ENCODE measurements at places on chromosomes 6 and 20. TPM values are rescaled to one million over a fixed set of nuclear protein-coding genes. Genes with fewer than 3 reads are reported as not detected.

DNA sequence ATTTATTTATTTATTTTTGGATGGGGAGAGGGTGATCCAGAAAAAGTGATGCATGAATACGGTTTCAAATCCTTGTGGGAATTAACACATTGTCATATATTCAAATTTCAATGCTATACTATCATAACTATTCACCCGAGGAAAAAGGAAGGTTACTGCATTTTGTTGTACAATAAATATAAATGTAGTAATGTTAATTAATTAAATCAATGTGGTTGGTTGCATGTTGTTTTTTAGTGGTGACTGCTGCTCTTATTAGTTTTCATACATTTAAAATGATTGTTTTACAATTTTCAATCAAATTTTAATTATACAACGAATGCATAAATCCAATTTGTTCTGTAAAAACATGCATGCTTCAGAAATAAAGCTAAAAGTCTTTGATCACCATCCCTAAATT lies 180.5 kb downstream of the ZFP64 start:
- no peak for DNase-seq

GRCh38 chr20:57619051-57619831 lies 985 bp downstream of the ZBP1 start:
- DNase-seq, result no peak

GRCh38 chr6:43779852-43780236 lies 9.8 kb downstream of the VEGFA start:
- DNase-seq, result no peak

- DNase-seq, result no peak
Measured at GRCh38 chr20:23315099-23315498, 35.5 kb upstream of the NXT1 start.

Gene SLC35D3
- not detected for total RNA-seq

Gene FOXC1
- 3.3 TPM for total RNA-seq

Gene SLC24A3
- total RNA-seq, result 9.7 TPM

GRCh38 chr20:57795342-57795697 lies 85.5 kb upstream of the PMEPA1 start:
- DNase-seq, result no peak

DNA sequence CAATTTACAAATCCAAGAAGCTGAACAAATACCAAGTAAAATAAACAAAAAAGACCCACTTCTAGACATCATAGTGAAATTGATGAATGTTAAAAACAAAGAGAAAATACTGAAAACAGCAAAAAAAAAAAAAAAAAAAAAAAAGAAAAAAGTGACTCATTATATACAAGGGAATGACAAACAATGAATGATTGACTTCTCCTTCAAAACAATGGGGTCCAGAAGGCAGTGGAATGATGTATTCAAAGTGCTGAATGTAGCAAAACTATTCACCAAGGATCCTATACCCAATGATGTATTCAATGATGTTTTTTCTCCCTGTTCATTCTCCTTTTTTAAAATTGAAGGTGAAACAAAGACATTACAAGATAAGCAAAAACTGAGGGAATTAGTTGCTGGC lies 650.0 kb downstream of the UTRN start:
- no peak for DNase-seq

DNA sequence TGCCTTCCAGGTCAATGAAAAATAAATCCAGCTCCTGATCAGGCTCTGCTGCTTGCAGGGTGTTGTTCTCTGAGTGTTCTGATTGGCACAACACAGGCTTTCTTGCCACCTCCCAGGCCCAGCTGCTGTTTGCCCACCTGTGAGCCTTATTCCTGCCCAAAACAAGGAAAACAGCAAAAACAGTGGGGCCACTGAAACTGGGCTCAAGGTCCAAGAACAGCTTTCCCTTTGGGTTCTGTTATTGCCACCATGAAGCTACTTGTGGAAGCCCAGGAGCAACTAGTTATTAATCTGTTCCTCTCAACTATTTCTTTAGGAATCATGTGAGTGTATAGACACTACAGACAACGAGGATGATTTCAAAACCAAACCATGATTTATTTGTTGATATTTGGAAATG lies 159.1 kb downstream of the PLCB1 start:
- DNase-seq, result no peak

GRCh38 chr20:39810309-39810708 lies 848.2 kb downstream of the DHX35 start:
- DNase-seq, result no peak

- DNase-seq, result no peak
Measured at GRCh38 chr6:47479140-47479508, 1.5 kb downstream of the CD2AP start.

Gene CEP162
- total RNA-seq, result 15.7 TPM

GRCh38 chr6:159913862-159914564 lies 23.2 kb downstream of the MAS1 start:
- no peak for DNase-seq

Gene SLC22A16
- total RNA-seq, result not detected

GRCh38 chr6:157019733-157020132 lies 242.6 kb downstream of the ARID1B start:
- no peak for DNase-seq

DNA sequence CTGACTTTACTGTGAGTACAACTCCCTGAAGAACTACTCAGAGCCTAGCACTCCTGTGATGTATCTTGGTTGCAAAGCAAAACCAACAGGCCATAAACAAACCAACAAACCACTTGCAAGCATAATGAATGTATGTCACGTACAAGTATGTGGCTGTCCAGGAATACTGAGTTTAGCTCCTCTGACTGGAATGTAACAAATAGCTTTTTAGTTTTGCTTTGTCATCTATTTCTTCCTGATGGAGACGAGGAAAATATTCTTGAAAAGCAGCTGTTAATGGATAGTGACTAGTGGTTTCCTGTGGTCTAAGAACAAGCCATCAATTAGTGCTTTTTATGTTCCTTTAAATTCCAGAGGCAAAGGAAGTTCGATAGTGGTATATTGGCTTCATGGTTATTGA lies 101.9 kb upstream of the LY86 start:
- DNase-seq, result no peak

GRCh38 chr20:62080249-62080990 lies 14.7 kb upstream of the TAF4 start:
- DNase-seq, result no peak

DNA sequence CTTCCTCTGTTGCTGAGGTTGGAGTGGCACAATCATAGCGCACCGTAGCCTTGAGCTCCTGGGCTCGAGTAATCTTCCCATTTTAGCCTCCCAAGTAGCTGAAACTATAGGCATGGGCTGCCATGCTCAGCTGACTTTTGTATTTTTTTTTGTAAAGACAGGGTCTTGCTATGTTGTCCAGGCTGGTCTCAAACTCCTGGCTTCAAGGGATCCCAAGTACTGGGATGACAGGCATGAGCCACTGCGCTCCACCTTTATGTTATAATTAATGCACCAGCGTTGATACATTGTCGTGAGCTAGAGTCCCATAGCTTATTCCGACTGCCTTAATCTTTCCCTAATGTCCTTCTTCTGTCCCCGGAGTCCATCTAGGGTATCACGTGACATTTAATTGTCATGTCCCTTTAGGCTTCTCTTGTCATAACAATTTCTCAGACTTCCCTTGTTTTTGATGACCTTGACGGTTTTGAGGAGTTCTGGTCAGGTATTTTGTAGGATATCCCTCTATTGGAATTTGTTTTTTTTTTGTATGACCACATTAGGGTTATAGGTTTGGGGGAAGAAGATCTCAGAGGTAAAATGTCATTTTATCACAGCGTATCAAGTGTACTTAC lies 63.9 kb downstream of the CEBPB start:
- no peak for DNase-seq

DNA sequence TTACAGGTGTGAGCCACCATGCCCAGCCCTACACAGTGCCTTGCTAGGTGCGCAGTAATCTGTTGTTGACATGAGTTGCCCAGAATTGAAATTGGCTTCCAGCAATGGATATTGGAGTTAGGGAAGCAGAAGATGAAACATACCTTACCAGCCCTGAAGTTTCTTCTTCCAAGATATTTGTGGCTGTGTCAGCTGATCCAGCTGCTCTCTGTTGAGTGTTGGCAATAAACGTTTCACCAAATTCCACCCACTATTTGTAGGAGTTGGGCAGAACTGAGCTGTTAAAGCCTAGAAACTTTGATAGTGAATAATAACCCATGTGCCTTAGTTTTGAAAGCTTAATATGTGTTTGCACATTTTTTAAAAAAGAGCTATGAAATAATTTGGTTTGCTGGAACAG lies 218.2 kb upstream of the SNX9 start:
- DNase-seq, result no peak

DNA sequence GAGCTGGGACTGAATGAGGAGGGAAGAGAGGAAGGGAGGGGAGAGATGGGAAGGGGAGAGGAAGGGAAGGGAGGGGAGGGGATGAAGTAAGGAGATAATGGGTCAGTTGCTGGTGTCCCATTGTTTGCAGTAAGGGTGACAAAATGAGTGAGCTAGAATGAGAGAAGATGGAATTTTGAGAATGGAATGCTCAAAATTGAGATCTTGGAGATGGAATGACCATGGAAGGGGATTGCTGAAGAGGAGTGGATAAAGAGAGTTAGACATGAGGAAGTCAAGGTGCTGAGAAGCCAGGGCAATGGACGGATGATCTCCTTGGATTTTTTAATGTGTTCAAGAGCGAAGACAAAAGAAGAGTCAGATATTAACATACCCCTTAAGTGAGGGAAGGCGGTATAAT lies 80.5 kb upstream of the SSTR4 start:
- no peak for DNase-seq

- no peak for DNase-seq
Measured at GRCh38 chr6:50007819-50008218, 14.0 kb downstream of the DEFB110 start.

DNA sequence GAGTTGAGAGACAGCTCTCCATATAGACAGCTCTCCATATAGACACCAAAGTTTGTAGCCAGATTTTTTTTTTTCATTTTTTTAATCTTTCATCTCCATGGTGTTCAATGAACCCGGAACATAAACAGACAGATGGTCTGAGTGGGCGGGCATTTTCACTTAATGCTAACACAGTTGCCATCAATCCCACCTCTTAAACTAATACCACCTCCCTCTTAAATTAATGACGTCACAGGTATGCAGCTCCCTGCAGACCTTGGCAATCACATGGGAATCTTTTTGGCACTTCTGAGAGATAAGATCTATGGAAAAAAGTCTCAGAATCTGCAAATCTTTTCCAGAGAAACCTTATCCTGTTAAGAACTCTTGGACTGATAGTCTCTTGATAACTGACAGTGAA lies 43.2 kb downstream of the PFDN4 start:
- no peak for DNase-seq

Gene FRS3
- 17.8 TPM for total RNA-seq

DNA sequence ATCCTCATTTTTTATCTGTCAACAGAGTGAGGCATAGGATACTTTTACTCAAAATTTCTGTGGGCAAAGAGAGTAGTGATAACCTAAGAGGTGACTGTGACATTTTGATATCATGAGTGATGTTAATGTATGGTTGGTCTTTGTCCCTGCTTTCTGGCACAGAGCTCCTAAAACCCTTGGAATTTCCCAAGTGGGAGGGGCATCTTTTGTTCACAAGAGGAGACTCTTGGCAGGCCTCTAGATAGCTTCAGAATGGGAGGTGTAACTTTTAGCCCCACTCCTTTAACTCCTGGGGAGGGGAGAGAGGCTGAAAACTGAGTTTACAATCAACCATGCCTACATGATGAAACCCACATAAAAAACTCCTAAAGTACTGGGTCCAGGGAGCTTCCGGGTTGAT lies 527.8 kb downstream of the RFPL4B start:
- no peak for DNase-seq

- peak; percentile 85 for DNase-seq
Measured at GRCh38 chr6:143337201-143337949, 113.1 kb downstream of the ADAT2 start.

Gene RGL2
- 61.3 TPM for total RNA-seq

DNA sequence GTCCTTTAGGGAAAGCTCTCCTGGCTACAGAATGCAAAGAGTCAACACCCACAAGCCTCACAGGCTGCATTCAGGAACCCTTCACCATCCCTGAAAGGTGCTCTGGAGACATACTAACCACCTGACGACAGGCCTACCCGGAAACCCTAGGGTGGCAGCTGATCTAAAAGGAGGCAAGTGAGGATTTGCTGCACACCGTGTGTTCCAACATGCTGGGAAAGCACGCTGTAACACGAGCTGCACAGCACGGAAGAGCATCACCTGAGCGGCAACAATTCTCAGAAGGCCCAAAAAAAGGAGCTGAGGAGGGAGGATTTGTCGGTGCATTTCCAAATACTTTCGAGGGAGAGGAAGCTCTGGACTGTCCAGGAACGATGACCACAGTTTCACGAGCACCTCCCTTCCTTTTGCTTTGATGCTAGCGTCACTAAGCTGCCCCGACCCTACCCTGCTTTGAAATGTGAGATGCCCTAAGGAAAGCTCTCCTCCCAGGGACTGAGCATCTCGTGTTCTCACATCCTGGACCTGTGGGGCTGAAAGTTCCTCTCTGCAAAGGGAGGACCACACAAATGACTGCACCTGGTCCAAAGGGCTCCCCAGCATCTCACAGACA lies 87.0 kb downstream of the PPP1R3G start:
- no peak for DNase-seq

Gene STX11
- total RNA-seq, result not detected

Gene ZNF831
- total RNA-seq, result not detected

GRCh38 chr6:24694198-24694597 lies 24.8 kb downstream of the C6orf62 start:
- DNase-seq, result no peak

GRCh38 chr20:50193836-50194421 lies 3.3 kb downstream of the CEBPB start:
- no peak for DNase-seq

Gene ME1
- 3.5 TPM for total RNA-seq

DNA sequence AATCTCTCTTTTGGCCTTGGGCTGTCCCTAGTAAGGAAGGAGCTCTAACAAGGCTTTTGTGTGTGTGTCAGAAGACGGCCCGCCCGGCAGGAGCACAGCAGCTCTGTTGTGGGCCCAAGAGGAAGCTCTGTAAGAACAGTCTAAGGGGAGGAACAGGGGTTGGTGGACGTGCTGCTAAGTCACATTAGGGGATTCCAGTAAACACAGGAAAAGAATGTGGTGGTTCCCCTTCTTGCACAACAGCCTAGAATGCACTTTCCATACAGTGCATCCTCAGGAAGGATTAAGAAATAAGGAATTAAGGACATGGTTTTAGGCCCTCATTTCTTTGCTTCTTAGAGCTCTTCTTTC lies 114.5 kb downstream of the RNF144B start:
- no peak for DNase-seq

DNA sequence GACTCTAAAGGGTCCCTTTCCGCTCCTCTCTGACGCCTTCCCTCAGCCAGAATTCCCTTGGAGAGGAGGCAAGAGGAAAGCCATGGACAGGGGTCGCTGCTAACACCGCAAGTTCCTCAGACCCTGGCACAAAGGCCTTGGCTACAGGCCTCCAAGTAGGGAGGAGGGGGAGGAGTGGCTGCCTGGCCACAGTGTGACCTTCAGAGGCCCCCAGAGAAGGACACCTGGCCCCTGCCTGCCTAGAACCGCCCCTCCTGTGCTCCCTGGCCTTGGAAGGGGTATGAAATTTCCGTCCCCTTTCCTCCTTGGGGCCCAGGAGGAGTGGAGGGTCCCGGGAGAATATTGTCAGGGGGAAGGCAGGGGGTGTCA lies 2.7 kb downstream of the VEGFA start:
- no peak for DNase-seq

- DNase-seq, result no peak
Measured at GRCh38 chr20:63911176-63911575, 16.2 kb downstream of the DNAJC5 start.

GRCh38 chr6:43035495-43036194 lies 14.2 kb downstream of the RRP36 start:
- DNase-seq, result no peak
